ENCODE measurements at places on chromosomes 16 and 17.

GRCh38 chr16:63457869-63458268, 1421.6 kb upstream of the CDH8 start:
- no peak for DNase-seq

DNA sequence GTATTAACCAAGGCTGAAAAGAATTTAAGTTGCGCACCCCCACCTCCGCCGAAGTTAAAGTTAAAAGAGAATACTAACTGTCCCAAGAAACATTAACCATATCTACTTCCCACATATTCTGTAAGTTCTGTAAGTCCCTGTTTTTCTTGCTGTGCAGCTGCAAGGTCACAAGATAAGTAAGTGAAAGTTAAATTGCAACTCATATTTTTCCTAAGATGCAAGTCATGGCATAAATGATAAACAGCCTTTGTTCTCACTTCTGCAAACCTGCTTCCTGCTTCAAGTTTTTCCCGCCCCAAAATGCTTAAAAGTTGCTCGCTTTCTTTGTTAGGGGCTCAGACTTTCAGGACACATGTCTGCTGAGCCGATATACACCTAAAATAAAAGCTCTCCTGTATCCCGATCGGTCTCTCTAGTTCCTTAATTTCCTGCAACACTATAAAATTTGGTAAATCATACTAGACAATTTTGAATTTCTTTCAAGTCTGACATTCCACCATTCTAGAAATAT, 32.6 kb upstream of the ABCA9 start:
- no peak for DNase-seq

GRCh38 chr16:86508028-86508946, 2.0 kb upstream of the FOXF1 start:
- no peak for DNase-seq

DNA sequence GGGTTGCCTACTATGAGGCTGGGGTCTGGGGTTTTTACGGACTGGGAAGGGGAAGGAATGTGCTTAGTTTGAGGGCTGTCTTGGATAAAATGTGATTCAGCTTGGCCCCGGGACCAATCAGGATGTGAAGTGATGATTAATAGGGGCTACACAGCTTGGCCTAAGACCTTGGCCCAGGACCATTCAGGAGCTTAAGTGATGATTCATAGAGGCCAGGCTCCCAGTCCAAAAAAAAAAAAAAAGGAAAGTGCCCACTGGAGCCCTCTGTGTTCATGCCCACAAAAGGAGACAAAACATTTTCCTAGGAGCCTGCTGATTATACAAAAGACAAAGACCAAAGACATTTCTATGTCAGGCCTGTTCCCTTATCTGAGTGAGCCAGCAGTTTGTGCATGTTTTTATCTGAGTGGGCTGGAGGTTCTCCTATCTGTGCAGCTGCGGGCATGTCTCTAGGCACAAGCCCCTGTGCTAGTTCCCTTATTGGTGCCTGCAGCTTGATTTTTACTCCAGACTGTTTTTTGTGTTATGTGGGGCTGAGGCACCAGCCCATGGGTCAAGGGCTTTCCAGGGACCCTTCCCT, 898.2 kb upstream of the GOT2 start:
- DNase-seq = no peak

DNA sequence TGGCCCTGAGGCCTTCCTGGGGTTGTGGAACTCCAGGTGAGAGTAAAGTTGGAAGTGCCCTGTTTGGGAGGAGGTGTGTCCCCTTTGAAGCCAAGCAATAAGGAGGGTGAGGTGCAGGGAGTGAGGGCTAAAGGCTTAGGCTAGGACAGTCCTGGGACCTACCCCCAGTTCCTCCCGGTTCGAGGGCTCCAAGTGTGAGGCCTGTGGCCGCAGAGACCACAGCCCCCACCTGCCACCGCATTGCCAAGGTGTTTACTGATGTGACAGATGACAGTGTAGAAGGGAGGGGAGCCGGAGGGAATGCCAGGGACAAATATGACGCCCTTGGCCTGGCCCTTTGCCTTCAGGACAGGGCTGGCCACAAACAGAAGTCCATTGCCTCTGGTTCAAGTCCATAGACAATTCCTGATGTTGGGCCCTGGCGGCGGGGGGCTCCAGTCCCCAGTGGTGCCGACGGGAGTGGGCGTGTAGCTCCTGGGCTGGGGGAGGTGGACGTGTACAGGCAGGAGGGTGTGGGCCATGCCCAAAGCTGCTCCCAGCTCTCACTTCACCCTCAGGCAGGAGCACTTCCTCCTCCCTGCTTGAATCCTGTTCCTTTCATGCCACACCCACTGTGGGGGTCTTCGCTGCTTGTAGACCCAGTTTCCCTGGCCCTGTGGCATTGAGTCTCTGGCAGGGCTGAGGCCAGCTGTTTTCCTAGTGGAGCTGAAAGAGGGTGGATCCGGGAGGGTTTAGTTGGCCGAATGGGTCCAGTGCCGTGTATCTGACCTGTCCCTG, 3.2 kb downstream of the ADORA2B start:
- no peak for DNase-seq

DNA sequence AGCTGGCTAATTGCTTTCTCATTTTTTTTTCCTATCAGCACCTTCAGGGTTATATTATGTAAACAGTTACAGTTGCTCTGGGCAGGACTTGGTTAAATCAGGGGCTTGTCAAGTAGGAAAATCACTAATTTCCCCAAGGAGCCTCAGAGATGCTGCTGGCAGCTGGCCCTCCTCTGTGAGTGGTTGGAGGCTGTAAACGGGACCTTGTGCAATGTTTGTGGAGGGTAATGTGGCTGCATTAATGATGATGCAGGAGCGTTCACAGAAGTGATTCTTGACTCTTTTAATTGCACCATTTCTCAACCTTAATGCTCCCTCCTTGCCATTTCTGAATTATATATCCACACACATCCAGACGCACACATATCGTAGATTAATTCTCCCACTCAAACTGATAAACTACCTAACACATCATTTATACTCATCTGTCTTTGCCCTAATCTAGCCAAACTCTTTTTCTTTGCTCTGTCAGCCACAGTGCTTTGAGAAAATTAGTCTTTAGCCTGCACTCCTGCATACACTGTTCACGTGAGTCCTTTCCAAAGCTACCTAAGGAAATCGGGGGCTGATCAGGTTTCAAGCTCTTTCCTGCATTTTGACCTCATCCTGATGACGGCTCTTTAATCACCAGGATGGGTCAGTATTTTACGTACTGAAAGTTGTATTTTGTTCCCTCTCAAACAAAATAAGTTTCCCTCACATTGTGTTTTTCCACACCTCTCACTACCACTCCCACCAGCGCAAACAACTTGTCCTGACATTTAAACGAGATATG, 154.4 kb upstream of the PIRT start:
- DNase-seq = no peak
